ENCODE measurements at places on chromosomes 11 and 22.

DNA sequence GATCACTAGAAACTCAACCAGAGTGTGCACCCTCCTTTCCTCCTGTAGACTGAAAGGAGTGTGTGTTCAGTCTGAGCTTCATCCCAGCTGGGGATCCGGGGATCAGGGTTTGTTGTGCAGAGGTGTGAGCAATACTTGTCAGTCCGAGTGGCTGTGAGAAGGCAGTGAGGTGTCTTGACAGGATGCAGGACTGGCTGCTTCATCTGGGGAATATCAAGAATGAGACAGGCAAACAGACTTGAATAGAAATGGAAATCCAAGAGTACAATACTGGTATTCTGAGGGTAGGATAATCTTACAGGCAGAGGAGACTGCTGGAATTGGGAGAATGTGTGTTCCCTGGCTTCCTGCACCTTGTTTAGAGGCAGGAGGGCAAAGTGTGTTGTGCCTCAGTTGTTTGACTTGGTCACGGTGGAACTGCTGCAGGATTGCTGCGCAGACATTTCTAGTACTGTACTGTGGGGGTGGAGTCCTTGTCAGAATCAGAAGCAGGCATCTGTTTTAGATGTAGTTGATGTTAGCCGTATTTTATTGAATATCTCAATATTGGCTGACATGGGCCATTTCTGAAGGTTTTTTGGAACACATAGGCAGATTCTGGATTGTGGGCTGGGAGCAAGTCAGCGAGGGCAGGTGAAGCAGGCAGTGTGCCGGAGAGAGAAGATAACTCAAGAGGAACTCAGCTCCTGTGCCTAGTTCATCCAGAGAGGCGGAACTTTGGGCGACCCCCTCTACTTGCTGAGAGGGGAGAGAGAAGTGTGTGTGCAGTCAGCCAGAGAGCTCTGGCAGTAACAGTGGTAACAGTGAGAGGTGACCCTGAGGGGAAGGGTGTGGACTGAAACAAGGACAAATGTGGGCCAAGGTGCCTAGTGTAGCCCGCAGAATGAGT is 27.1 kb upstream of the GRK2 start:
- DNase-seq = no peak

DNA sequence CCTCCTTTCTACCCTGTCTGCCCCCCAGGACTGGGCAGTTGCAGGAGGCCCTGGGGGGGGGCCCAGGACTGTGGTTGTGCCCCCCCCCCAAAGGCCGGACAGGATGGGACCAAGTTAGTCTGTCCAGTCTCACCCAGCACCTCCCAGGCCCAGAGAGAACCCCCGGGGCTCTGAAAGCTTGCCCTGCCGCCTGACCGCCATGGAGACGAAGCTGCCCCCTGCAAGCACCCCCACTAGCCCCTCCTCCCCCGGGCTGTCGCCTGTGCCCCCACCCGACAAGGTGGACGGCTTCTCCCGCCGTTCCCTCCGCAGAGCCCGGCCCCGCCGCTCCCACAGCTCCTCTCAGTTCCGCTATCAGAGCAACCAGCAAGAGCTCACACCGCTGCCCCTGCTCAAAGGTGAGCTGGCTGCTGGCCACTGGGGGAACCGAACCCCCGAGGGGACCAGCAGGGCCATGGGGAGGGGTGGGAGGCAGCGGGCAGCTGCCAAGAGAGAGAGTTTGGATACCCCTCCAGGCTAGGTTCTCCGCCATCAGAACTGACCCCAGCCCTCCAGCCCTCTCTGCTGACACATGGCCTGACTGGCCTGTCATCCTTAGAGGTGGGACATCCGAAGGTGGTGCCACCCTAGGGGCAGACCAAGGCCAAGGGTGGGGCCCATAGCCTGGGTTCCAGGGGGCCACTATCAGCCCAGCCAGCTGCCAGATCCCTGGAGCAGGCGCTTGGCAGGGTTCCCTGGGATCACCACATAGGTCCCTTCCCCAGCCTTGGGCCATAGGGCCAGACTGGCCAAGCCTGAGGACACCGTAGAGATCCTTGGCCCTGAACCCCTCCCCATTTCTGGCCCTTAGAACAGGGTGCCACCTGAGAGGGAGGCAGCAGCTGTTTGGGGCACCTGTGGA is 1.3 kb downstream of the PPP2R5B start:
- DNase-seq = no peak

DNA sequence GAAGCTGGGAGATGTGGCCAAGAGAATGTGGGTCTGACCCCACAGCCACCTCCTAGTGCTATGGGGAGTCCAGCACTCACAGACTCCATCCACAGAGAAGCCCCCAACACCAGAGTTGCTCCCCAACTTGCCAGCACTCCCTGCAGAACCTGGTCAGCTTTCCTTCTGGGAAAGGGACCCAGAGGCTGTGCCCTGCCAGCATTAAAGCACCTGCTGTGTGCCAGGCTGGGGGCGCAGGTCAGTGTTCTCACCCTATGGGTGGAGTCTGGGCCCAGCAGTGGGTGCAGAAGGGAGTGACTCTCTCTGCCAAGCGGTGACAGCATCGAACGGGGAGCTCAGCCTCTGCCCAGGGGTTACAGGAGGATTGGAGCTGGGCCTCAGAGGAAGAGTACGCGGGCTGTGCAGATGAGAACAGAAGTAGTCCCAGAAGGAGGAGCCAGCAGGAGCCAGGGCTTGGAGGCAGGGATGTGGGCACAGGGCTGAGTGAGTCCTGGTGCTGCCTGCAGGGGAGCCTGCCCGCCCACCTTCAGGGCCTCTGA is 114.4 kb downstream of the MPPED1 start:
- no peak for DNase-seq

DNA sequence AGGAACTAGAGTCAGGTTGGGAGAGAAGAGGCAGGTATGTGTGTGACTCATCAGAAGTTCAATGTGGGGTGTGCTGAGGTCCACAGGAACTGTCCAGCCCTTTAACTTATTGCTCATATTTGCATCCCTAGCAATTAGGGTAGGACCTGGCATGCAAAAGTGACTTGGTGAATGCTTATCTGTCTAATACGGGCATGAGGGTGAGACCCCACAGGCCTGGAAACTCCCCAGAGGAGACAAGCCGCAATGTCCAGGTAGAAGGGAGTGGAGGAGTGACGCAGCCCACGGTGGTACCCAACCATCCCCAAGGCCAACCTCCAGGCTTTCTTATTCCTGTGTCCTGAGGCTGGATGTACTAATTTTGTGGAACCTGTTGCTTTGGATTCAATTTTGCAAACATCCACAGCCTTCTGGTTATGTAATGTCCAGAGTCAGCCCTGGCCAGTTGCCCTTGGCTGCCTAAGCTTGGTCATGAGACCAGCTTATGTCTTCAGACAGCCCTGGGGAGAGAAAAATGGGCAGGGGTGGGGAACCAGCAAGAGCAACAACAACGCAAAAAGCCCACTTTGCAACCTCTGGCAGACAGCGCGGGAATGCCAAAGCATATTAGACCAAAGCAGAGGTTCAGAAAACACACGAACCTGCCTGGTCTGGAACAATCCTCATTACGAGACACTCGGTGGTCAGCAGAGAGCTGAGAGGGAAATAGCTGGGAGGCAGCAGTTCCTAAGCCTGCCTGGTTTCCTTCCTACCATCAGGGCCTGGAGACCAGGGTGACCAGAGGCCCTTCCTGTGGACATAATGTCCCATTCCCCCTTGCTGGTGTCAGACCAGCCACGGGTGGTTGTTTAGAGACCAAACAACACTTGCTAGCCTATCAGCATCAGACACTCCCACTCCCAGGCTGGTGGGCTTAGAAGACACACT is 49.3 kb downstream of the TIMP3 start:
- DNase-seq = no peak

GRCh38 chr11:34929794-34930763 is 13.7 kb downstream of the PDHX start:
- no peak for DNase-seq

- no peak for DNase-seq
These were observed 33.5 kb upstream of the FCHSD2 start for GRCh38 chr11:73175551-73176144.

DNA sequence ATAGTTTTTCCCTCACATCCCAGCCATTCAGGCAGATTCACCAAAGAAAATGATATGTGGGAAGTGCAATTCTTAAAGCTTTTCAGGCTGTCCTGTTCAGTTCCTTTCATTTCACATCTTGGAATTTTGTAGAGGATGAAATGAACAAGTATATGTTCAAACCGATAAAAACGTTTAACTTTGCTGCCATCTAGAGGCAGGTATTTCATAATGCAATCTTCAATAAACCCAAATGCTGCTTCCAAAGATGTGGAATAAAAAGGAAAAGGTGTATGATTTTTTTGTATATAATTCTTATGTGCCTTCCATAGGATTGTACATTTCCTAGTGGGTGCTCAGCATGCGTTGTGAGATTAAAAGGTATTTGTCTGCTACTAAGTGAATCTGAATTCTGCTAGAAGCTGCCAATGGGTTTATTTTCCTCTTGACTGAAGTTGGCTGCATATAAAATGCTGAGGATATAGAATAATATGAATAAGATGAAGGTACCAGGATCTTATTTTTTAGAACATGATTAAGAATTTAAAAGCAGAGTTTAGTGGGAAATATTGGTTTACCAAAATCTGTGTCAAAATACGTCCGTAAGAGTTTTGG is 199.3 kb downstream of the PGR start:
- DNase-seq = no peak

DNA sequence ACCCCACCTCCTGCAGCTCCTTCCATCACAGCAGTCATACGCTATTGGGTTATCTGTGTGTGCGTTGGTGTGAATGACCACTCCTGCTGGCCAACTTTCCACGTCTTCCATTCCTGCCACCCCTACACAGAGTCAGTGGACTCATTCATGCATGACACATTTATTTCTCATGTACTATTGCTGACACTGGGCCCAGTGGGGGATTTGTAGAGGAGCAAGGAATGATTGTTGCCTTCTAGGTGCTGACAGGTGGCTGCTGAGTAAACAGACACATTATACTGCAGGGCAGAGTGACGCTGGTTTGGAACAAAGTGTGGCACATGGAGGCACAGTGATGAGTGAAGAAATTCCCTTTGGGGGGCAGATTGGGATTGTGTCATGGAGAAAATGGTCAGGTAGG is 113.9 kb downstream of the CCDC81 start:
- DNase-seq = no peak

- no peak for DNase-seq
These were observed 60.6 kb downstream of the MICAL2 start for GRCh38 chr11:12170984-12171383.

- DNase-seq = no peak
These were observed 1.3 kb downstream of the DERL3 start for GRCh38 chr22:23837496-23837859.

DNA sequence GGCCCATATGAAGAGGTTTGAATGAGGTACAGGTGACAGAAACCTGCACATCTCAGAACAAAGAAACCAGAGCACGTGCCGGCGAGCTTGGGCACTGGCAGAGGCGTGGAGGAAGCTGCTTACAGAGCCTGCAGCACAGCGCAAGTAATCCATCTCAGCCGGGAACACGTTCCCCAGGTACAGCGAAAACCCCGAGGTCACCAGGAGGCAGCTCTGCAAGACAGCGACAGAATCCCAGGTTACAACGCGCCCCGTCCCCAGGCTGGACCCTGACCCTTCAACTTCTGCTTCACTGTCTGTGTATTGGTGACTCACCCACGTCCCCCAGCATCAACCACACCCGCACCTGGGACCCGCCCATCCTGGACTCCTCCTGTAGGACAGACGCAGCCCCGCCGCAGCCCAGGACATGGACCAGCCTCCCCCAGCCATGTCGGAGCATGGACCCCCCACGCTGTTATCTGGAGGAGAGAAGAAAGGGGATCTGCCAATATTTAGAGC is 2.2 kb downstream of the MLC1 start:
- no peak for DNase-seq

DNA sequence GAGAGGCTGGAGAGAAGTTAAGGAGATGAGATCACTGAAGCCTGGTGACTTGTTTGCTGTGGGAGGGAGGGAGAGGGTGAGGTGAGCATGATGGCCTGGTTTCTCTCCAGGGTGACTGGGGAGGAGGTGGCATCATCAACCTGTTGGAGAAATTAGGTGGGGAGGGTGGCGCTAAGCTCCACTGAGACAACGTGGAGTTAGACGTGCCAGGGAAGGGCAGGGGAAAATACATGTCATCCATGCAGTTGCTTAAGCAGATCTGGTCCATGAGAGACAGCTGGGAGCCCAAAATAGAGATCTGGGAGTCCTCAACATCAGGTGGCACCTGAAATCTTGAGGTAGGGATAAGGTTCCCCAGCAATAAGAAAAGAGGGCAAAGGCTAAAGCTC is 9.3 kb upstream of the MAFF start:
- no peak for DNase-seq

DNA sequence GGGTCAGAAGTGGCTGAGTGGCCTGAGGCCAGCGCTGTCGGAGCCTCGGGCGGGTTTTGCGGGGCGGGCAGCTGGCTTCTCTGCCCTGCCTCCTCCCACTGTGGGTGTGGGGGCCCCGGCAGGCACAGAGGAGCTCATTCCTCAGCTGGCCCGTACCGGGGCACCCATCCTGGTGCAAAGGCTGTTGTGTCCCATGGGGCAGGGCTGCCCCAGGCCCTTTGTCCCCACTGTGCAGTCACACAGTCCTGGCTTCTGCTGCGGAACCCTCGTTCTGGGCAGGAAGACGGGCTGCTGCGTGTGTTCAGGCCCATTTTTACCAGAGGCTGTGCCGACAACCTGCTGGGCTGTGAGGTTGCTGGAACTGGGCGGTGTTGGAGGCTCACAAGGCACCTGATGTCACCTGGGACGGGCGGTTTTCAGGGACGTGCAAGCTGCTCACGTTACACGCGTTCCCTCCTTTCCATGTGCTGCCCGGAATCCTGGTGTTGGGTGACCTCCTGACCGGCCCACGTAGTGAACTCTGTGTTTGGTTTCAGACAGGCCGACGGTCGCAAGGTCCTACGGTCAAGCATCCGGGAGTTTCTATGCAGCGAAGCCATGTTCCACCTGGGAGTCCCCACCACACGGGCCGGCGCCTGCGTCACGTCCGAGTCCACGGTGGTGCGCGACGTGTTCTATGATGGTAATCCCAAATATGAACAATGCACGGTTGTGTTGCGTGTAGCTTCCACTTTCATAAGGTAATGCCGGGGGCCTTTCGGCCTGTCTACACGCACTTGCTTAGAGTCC is 5.2 kb downstream of the SELENOO start:
- no peak for DNase-seq

- no peak for DNase-seq
These were observed 129.4 kb downstream of the OSBP2 start for GRCh38 chr22:30824096-30824495.

GRCh38 chr11:46845440-46845739 is 690 bp downstream of the CKAP5 start:
- DNase-seq = no peak

DNA sequence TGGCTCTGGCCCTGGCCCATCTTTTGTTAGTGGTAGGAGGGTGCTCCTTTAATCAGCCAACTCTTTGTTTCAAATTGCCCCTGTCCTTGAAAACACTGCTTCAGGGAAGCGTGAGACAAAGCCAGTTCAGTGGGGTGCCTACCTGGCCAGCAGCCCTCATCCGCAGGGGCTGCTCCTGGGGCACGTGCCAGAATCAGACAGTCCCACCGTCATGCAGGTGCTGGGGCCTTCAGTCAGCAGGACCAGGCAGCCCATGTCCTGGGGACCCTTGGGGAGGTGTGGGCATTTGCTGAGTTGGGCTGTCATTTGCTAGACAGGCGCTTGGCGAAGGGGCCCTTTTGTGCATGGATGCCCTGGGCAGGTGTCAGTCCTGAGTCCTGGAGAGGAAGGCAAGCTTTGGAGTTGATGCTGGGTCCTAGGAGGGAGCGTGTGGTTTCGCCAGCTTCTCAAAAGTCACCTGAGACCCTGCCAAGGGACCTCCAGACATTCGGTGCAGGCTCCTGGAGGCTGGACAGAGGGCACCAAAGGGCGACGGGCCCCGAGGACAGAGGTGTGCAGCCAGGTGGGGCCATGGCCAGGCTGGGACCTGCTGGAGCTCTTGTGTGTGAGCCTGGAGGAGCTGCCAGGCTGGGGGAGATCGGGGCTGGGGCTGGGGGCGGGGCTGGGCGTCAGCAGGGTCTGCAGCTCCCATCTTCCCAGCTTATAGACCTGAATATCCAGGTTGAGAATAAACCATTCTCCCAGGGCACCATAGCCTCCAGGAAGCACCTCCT is 15.0 kb upstream of the RTN4R start:
- no peak for DNase-seq

All from activated T-helper 1 cell treated with Interleukin-2 at 50 U/mL for 16 hours (primary cell).